ENCODE measurements at places on chromosomes 2 and 18.

GRCh38 chr2:74551530-74551929, 2.2 kb downstream of the LOXL3 start:
- DNase-seq, result no peak

DNA sequence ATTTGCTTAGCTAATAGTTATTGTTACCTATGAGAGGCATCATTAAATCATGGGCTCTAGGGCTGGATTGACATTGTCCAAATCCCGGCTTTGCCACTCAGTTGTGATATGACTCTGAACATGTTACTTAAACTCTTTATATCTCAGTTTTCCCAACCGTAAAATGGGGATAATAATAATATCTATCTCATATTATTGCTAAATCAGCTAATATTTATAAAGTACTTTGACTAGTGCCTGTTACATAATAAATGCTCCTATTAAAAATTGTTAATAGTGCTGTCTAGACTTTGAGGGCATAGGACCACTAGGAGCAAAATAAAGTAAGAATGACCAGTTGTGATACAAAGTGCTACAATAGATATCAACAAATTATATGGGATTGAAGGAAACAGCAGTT, 376.3 kb upstream of the FIGN start:
- no peak for DNase-seq

- no peak for DNase-seq
These were observed 484.1 kb upstream of the VRK2 start for GRCh38 chr2:57562495-57562894.

- DNase-seq, result no peak
These were observed 54.1 kb downstream of the ESCO1 start for GRCh38 chr18:21546423-21546822.

- DNase-seq, result no peak
These were observed 3.2 kb downstream of the METTL4 start for GRCh38 chr18:2568129-2568528.

DNA sequence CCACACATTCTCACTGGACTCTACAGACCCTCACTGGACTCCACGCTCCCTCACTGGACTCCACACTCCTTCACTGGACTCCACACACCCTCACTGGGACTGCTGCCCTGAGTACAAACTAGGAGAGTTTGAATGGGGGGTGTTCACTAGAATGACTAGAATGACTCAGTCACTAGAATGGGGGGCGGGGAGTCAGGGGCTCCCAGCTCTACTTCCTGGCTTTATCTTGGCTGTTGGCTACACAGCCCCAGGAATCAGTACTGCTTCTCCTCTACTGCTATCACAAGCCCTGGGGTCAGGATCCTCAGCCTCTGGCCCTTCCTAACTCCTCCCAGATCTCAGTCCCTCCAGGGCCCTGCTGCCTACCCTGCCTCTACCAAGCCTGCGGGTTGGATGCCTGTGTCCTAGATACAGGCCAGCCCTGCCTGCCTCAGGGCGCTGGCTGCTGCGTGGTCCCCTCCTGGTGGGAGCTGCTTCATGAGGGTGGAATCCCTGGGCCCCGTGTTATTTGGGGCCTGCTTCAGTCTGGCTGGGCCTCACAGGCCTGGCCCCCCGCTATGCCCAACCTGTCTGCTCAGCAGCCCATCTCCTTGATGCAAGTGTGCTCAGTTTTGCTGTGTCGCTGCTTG, 7.8 kb downstream of the PTMA start:
- no peak for DNase-seq

GRCh38 chr2:57880967-57881366, 165.6 kb upstream of the VRK2 start:
- DNase-seq, result no peak

GRCh38 chr2:43391201-43391877, 164.9 kb upstream of the ZFP36L2 start:
- no peak for DNase-seq

- DNase-seq, result peak; percentile 43
These were observed 17.4 kb upstream of the HAAO start for GRCh38 chr2:42809819-42810120.

DNA sequence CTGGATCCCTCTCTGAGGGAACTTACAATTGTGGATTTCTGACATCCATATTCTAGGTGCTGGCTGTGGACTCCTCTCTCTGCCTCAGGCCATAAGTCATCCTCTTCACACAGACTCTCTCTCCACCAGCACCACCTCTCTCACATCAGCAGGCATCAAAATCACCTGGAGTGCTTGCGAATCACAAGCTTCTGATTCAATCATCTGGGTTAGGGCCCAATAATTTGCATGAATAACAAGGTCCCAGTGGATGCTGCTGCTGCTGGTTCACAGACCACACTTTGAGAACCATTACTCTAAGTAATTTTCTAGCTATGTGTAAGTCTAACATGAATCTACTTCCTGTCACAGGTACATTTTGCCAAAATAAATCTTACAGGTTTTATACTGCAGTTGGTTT, 214.9 kb downstream of the DSEL start:
- no peak for DNase-seq

- DNase-seq, result no peak
These were observed 50.0 kb upstream of the ATG16L1 start for GRCh38 chr2:233201258-233202013.

- DNase-seq, result no peak
These were observed 82.8 kb upstream of the RPL31 start for GRCh38 chr2:100919316-100919715.

DNA sequence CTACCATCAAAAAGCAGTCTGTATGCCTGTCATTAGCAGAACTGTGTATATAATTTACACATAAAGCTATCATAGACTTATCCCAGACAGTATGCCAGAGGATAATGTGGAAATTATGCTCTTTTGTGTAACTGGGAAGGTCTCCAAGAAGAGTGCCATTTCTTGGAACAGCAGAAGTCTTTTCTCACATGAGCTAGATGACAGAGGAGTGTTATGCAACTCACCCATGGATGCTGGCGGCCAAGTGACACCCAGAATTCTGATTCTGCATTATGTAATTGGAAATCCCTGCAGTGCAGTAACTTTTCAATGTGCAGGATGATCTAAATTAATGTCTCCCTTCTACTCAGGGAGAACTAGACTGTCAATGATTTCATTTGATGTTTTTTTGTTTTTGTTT, 160.0 kb downstream of the UBE2E3 start:
- no peak for DNase-seq

DNA sequence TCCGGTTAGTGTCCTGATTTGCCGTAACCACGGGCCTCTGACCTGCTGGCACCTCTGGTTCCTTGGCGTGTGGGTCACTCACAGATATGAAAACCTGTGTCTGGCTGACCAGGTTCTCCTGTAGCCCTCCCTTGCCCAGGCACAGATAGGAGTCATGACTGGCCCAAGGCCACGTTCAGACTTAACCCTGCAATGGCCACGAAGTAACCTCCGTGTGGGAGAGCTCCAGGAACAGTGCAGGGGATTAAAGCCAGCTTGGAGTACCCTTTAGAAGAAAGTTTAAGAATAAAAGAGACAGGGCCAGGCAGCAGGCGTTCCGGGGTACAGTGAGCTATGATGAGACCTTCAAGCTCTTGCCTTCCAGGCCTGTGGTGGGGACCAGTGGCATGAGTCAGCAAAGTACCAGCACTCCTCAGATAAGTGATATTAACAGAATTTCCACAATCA, 25.5 kb downstream of the CENPO start:
- DNase-seq, result no peak

DNA sequence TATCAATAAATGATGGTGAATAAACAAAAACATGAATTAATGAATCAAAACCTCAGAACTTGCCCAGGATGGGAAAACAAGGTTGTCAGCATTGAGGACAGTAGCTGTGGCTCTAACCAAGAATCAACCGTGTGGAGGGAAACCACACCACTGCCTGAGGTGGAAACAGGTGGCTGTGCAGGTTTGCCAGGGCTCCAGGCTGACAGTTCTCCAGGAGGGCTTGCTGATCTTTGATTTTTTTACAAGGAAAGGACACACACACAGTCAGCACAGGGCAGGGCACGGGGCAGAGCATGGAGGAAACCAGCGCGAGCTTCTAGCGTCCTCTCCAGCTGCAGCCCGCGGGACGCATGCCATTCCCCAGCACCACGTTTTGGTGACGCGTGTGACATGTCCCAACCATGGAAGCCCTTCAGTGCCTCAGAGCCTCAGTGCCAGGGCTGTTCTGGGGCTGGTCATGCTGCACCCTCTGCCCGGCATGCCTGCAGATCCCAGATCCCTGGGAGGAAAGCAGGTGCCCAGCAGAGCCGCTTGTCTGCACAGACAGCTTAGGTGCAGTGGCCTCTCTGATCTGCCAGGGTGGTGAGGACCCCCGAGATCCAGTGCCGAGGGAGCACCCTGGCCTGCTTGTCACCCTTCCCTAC, 15.8 kb upstream of the AGXT start:
- no peak for DNase-seq

GRCh38 chr2:237637429-237638135, 10.2 kb downstream of the LRRFIP1 start:
- DNase-seq, result no peak

GRCh38 chr2:10096641-10097040, 16.4 kb upstream of the CYS1 start:
- DNase-seq, result no peak

GRCh38 chr2:152383702-152384101, 48.7 kb downstream of the FMNL2 start:
- no peak for DNase-seq

DNA sequence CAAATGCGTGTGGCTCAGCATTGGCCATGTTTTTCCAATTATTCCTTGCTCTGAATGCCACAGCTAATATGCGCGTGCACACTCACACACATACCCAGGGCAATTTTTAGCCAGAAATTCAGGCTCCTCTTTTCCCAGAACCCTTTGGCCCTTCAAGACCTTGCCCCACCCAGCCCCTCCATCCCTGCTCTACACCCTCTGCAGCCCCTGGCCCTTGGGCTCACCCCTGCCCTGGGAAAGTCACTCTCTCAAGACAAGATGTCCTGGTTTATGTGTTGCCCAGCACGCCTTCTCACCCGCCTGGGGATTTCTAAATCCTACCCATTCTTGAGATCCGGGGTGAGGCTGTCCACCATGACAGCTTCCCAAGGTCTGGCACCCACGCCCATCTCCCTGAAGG, 319.7 kb downstream of the CYP26B1 start:
- no peak for DNase-seq

GRCh38 chr2:161233858-161234431, 73.7 kb downstream of the TANK start:
- DNase-seq, result no peak

- no peak for DNase-seq
These were observed 48.2 kb downstream of the ARL4C start for GRCh38 chr2:234448506-234449184.

GRCh38 chr2:118050974-118051373, 37.1 kb upstream of the CCDC93 start:
- no peak for DNase-seq

- DNase-seq, result no peak
These were observed 74.9 kb upstream of the KLHL14 start for GRCh38 chr18:32847691-32848090.

GRCh38 chr2:182682210-182682609, 33.8 kb upstream of the DNAJC10 start:
- no peak for DNase-seq

DNA sequence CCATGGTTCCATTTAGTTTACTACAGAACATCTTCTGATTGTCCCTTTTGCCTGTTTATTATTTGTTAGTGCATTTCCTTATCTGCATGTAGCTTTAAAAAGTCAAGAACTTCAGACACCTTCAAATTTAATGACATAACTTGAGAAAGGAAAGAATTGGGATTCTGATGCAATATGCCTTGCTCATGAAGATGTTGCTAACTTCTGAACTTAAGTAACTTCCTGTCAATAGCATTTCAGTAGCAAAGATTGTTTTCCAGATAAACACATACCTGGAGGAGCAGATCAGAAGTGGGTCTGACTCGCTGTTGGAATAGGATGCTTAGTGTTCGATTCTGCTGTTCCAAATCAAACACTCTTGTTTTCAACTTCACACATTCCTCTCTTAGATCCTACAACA, 190.2 kb upstream of the LYPD1 start:
- no peak for DNase-seq

DNA sequence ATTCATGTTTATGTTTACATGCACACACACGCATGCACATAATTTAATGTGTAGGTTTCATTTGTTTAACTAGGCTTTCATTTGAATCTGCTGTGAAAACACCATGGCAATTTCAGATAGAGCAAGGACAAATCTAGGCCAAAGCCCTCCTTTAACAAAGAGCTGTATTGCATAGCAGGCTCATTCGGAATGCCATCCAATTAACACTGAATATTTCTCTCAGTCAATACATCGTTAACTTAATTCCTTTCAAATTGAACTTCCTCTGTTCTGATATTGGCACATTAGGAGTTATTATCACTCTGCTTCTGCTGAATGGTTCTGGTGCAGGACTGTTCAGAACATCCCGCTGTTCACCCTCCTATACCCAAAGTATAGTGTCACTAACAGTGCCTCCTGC, 435.1 kb upstream of the CDH20 start:
- no peak for DNase-seq

DNA sequence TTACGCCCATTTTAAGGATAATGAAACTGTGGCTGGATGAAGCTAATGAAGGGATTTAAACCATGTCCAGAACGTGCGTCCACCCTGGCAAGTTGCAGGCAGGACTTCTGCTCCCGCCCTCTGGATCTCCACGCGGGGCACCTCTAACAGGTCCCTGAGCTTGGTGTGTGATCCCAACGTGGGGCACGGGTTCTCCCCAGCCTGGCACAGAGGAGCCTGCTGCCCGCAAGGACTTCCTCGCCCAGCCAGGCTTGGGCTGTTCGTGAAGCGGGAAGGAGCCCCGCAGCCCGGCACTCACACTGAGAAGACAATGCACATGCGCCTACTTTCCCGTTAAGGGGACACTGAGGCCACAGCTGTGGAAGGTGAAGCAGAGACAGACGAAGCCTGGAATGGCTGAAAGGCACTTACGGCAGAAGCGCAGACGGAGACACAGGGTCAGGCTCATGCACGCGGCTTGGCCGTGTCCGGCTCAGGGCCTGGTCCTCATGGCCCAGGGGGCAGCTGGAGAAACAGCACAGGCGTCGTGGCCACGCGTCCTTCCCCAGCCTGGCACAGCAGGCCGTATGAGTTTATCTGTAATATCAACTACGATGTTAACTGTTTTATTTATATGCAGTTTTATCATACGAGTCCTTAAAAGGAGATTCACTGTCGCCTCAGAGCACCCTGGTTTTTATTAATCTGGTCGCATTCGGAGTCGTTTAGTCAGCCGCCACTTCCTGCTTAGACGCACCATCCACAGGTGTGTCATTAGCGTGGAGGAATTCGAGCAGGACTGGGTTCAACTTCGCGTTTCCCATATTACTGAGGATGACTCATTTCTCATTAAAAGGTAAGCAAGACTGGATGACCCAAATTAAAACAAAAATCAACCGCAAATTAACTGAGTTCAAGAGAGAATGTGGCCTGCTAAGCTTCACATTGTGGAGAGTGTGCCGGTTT, 835.9 kb downstream of the GALR1 start:
- DNase-seq, result no peak

GRCh38 chr2:237137626-237138323, 52.1 kb downstream of the COPS8 start:
- no peak for DNase-seq

- DNase-seq, result no peak
These were observed 169.7 kb upstream of the APCDD1 start for GRCh38 chr18:10284540-10285282.

Data from activated naive CD4-positive, alpha-beta T cell (primary cell).